ENCODE measurements at places on chromosomes 5 and 9.

- no peak for DNase-seq
These were observed 26.4 kb downstream of the TNPO1 start for GRCh38 chr5:72842816-72843215.

DNA sequence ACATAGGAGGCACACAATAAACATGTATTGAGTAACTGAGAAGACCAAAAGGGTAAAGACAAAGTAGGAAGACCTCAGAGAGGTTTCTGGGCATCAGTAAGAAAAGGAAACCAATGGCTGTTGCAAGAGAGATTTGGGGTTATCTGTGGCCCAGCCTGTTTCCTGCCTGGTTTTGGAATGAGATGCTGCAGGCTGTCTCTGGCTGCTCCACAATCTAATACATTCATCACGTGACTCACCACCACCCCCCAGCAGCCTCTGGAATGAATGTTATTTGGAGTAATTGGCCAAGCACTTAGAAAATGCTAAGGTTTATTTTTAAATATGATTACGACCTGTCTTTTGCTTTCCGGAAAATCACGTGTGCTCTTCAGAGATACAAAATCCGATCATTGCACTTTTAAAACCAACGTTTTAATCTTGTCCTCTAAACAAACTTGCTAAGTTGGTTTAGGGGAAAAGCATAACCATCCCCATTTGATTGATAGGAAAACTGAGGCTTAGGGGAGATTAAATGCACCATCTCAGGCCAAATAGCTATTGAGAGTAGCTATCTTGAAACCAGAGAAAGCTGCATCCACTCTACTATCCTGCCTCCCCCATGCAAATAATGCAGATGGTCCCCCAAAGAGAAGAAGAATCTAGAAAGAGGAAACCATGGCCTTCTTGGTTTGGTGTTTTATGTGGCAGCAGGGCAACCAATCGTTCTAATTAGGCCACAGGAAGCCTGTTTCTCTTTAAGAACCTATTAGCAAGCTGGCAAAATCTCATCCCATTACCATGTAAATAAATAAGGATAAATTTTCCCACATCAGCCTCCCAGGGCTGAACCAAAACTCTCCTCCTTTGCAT, 151.8 kb upstream of the ADRA1B start:
- DNase-seq, result no peak

DNA sequence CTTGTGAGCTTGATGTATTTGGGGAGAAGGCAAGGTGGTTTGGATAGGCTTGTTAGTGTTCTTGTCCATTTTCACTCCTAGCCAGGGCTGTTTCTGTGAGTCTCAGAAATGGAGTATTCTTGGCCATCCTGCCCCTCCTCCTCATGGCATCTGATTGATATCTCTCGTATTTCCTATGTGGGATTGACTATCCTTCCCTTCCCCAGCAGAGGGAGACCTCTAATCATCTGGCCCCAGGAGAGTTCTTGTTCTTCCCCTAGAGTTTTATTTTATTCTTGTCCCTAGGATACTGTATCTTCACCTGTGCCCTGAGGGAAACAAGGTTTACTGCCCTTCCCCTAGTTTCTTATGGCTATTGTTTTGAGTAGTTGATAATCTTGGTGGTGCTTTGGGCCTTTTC, 114.4 kb downstream of the VPS13A start:
- DNase-seq, result no peak

- DNase-seq, result no peak
These were observed 32.9 kb downstream of the CPEB4 start for GRCh38 chr5:173920866-173921555.

DNA sequence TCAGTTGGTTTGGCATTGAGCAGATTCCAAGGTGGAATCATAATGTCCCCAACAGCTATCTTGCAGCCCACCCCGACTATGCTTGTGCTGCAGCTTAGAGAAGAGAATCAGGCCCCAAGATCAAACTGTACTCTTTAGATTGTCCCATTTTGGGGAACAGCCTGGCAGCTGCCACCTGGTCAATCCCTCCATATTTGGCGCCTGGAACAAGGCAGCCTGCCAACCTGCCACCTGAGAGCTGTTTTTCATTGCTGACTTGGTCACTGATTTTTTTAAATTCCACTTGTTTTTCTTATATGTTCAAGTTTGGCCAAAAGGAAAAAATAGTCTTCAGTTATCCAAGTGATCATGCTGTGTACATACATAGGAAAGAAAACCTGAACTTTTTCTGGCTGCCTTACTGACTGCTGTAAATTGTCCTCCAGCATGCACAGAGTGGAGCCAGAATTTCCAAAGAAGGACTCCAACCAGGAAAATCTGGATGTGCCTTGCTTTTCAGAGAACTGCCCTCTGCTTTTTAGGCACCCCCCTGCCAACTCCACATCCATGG, 504.2 kb downstream of the ENC1 start:
- no peak for DNase-seq

DNA sequence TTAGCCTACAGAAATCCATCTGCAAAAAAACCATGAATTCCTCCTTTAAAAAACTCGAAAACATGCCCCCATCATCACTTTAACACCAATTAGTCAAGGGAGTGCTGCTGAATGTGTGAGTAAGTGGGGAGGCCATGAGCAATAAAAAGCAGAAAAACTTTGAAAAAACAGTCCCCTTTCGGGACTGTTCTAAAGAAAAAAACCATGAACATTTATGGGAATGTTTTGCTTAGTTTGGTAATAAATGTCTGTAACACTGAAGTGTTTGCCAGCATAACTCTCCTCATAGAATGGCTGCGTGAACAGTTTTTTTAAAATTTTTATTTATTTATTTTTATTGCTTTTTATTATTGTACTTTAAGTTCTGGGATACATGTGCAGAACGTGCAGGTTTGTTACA, 99.4 kb upstream of the TARS1 start:
- no peak for DNase-seq

Measured in T-helper 2 cell (primary cell).